ENCODE measurements at places on chromosomes 12 and 14.

DNA sequence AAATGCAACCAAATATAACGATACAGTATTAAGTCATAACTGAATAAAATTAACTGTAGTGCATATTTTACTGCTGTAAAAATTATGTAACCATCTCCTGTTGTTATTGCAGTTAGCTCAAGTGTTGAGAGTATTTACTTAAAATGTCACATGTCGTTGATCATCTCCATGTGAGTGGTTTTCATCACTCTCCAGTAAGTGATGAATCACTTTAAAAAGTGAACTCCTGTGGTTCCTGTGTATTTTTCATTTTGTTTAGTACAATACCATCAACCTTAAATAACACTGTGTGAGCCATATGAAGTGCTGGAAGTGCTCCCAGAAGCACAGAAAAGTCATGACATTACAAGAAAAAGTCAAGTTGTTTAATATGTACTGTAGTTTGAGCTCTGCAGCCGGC lies 104.7 kb upstream of the SLCO1B1 start:
- no peak for DNase-seq

DNA sequence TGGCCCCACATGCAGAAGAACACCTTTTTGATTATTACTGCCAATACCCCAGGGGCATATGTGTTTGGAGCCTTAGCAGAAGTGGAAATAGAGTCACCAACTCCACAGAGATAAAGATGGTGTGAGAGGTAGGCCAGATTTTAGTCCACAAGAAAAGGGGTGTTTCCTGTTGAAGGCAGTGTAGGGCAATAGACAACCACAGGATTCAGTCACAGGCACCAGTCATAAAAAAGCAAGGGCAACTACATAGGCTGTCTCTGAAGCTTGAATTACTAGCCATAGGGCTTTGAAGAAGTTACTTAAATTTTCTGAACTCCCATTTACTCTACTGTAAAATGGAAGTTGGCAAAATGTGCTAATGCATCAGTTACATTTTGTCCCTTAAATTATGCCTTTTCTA lies 18.9 kb downstream of the ERP27 start:
- DNase-seq, result no peak

DNA sequence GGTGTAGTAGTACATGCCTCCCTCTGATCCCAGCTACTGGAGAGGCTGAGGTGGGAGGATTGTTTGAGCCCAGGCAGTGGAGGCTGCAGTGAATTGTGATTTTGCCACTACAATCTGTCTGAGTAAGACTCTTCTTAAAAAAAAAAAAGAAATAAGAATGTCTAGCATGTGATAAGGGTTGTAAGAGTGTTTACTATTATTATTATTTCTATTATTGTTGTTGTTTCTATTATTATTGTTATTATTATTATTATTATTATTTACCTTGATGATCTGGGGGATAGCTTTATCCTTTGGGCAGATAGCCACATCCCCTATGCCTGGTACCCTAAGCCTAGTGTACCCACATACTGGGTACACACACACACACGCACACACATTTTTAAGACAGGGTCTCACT lies 4.3 kb downstream of the OAS3 start:
- DNase-seq, result no peak

DNA sequence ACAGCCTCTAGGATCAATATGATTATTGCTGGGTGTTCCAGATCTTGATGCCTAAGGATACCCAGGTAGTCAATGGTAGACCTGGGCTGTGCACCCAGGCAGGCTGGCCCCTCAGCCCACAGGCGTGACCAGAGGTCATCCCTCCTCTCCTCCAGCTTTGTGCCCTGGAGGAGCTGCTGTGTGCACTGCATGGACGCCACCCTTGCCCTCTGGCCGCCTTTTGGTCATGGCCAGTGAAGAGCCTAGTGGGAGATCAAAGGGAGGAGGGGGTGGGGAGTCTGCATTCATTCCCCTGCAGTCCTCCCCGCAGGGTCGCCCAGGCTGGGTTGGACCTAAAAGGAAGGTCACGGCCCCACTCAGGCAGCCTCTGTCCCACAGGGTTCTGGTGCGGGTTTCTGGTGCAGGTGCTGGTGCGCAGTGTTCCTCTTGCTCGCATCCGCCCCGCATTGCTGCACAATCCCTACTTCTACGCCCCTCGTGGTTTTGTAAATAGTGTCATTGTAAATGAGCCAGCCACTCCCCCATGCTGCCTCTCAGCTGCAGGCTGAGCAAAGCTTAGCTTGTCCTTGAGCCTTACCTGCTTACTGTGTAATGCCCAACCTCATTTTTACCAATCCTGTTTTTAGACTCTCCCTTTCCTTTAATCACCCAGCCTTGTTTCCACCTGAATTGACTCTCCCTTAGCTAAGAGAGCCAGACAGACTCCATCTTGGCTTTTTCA lies 55.3 kb downstream of the PSMA6 start:
- no peak for DNase-seq

DNA sequence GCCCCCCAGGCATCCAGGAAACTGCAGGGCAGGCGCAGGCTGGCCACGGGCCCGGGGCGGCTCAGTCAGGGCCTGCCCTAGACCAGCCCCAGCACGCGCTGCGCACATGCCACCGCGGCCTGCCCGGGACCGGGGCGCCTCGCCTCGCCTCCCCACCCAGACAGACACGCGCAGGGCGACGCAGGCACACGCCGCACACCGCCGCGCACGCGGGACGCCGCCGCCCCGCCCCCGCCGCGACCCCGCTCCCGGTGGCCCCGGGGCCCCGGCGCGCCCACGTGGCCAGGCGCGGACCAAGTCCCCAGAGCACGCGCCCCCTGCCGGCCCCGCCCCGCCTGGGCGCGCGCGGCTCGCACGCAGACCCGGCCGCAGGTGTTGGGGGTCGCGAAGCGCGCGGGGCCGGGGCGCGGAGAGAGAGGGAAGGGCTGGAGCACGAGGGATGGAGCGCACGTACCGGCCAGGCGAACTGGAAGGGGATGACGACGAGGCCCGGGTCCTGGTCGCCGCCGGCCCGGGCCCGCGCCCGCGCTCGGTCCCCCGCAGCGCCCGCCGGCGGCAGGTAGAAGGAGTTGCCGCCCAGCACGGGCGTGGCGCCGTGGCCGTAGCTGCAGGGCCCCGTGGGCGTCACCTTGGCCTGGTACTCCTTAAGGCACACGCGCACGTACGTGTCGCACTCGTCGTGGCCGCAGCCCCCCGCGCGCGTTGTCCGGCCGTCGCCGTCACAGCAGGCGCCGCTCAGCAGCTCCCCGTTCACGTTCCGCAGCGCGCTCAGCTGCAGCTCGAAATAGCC lies 1.1 kb downstream of the JAG2 start:
- DNase-seq, result no peak

- no peak for DNase-seq
These were observed 68.9 kb downstream of the CEP128 start for GRCh38 chr14:80872645-80873044.

- DNase-seq, result no peak
These were observed 624 bp upstream of the PLEKHD1 start for GRCh38 chr14:69483765-69484443.

DNA sequence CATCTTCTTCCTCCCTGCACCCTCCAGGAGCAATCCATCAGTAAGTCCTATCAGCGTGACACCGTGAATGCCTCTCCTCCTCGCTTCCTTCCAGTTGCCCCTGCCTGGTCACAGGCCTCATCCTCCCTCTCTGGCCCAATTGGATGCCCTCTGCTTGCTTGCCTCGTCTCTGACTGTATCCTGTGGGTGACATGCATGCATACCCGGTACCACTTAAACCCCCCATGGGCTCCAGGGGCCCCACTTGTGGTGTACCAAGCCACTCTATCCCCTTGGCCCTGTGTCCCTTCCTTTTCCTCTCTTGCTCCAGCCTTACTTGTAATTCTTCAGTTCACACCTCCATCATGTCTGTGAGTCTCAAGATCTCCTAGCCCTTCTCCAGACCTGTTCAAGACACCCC lies 106.0 kb upstream of the RTL1 start:
- DNase-seq, result no peak
